ENCODE measurements at places on chromosomes 3 and 15.
A peak's percentile ranks its signal among the peaks of the same experiment; 100 is the strongest.

- DNase-seq = no peak
Measured at GRCh38 chr3:127323581-127323980, 35.7 kb upstream of the PRR20G start.

GRCh38 chr3:127256733-127257271 lies 31.0 kb downstream of the PRR20G start:
- DNase-seq = no peak

- no peak for DNase-seq
Measured at GRCh38 chr3:134073583-134073945, 43.8 kb upstream of the SLCO2A1 start.

GRCh38 chr15:39419651-39420050 lies 161.2 kb upstream of the THBS1 start:
- peak; percentile 52 for DNase-seq

DNA sequence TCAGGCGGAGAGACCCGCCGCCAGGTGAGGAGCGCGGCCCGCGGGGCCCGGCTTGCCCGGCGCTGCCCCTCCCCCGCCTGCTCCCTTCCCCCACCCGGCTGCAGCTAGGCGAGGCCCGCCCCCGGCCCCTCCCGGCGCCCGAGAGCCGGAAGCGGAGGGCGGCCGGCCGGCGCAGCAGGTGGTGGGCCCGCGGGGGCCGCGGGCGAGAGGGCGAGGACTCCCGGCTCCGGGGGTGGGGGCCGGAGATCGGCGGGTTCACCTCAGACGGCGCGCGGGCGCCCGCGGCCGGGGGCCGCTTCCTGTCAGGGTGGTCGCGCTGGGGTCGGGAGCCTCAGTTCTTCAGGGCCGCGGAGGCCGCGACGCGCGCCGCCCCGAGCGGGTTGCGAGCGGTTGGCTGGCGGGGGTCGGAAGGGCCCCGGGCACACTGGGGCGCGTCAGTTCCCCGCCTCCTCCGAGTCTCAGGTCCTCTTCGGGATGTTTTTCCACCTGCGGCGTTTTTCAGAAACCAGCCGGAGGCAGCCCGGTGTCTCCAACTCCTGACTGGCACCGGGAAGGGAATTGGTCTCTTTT lies 395 bp downstream of the ZFAND6 start:
- DNase-seq = peak; percentile 28

- peak; percentile 61 for DNase-seq
Measured at GRCh38 chr15:39128746-39129145, 452.1 kb upstream of the THBS1 start.

GRCh38 chr3:151684094-151684493 lies 49.6 kb upstream of the AADACL2 start:
- no peak for DNase-seq

GRCh38 chr15:35728219-35728940 lies 182.4 kb upstream of the DPH6 start:
- DNase-seq = no peak
